ENCODE measurements at places on chromosomes 7 and 10.

- no peak for DNase-seq
Observed at GRCh38 chr7:101941481-101942383, 124.3 kb downstream of the CUX1 start.

DNA sequence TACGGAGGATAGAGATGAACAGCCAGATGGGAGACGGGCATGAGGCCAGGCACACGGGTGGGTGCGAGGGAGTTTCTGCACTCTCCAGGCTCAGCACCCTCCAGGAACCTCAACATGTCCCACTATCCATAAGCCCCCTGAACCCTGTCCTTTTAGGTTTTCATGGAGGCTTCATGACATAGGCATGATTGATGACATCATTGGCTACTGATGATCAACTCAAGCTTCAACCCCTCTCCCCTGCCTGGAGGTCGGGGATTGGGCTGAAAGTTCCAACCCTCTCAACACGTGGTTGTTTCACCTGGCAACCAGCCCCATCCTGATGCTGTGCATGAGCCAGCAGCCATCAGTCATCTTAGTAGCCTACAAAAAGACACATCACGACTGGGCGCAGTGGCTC lies 360.7 kb upstream of the AUTS2 start:
- DNase-seq = no peak

DNA sequence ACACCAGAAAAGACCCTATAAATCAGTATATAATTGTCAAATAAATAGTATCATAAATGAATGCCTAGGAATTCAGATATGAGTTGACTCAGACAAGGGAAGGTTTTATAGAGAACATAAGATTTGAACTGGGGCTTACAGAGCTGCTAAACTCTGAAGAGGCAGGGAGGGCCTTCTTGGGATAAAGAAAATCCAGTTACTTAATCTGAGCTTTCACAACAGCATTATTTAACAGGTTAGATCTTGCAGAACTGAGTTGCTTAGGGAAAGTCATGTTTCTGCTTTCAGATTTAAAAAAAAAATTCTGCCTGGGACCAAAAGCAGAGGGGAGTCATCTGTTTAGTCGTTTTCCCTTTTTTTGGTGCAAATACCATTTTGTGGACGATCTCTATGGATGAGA lies 594.8 kb upstream of the FZD8 start:
- DNase-seq = no peak

DNA sequence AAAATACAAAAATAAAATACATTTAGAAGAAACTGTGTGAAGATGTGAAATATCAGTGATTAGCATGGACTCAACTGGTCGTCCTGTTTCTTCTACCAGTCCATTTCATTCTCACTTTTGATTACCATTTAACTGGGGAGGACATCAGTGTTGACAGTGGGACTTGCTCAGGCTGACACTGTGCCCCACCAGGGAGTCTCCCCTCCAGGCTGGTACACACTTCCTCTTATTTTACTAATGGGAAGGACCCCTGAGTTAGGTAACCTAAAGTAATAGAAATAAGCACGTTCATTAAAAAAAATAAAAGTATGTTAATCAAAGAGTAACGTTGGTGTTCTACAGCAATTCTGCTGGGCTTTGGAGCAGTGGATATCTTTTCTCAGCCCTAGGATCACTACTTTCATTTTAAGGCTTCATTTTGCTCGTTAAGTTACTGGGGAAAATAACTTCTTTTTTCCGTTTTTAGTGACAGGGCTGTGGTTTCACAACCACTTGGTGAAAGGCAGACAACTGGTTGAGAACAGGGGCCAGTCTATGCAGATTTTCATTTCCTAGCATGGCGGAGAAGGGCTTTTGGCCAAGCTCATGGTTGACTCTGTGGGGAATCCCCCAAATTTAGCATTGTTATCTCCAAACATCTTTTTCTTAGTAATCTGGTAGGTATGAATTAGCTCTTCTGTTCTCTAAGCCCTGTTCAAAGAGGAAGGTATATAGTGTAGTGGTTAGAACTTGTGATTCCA lies 2.1 kb downstream of the SNX10 start:
- peak; percentile 78 for DNase-seq

- no peak for DNase-seq
Observed at GRCh38 chr7:127901895-127902703, 129.1 kb downstream of the LRRC4 start.

GRCh38 chr7:75889223-75889825 lies 10.5 kb downstream of the RHBDD2 start:
- no peak for DNase-seq

DNA sequence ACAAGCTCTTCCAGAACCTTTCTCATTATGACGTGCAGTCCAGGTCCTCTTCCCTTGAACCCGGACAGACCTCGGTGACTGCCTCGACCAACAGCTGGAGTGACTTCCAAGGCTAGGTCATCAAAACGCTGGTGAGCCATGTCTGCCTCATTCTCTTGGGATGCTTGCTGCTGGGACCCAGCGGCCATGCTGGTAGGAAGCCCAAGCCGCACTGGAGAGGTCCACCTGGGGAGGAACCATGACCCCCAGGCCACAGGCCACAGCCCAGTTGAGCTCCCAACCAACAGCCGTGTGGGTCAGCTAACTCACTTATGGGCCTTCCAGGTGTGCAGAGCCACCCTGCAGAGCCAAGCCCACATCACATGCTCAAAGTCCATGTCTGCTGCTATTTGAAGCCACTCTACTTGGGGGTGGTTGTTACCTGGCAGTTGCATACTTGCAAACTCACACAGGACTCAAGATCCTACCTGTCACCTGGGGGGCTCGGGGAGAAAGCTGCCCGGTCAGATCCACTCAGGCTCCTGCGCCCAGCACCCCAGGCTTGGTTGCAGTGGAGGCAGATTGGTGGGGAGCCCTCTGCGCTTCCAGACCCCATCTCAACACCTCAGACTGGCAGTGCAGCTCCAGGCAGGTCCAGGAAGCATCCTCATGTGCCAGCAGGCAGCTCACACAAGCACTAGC lies 57.0 kb downstream of the MICALL2 start:
- no peak for DNase-seq

GRCh38 chr10:43692051-43692825 lies 43.6 kb upstream of the ZNF32 start:
- DNase-seq = no peak

- DNase-seq = no peak
Observed at GRCh38 chr10:75123088-75123682, 11.7 kb downstream of the SAMD8 start.

DNA sequence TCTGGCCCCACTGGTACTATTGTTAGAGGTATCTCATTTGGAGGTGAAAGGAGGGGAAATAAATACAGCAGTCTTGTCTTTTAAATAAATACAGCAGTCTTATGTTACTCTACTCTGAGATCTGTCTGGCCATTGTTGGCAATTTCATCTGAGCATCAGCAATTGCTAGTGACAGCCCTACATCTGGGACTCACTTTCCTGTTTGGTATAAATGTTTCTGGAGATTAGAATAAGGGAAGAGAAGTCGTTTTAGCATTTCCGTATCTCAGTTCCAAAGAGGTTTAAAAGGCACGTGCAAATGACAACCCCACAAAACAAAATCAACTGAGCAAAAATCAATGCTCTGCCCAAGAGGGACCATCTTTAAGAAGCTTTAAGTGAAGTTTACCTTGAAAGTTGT lies 18.1 kb upstream of the CNNM2 start:
- DNase-seq = no peak

DNA sequence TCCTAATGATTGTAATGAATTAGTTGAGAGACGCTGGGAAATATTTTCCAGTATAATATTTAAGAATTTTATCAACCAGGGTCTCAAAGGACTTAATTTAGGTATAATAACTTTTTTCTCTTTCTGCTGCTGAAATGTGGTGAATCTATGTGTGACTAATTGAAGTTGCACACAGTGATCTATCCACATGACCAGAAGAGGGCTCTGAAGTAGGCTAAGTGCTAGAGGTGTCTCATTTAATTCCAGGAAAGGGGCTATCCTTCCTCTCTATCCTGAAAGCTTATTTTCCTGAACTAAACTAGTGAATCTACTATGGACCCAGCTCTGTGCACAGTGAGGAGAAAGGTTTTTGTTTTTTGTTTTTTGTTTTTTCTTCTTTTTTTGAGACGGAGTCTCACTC lies 294.4 kb upstream of the MYO3A start:
- no peak for DNase-seq

DNA sequence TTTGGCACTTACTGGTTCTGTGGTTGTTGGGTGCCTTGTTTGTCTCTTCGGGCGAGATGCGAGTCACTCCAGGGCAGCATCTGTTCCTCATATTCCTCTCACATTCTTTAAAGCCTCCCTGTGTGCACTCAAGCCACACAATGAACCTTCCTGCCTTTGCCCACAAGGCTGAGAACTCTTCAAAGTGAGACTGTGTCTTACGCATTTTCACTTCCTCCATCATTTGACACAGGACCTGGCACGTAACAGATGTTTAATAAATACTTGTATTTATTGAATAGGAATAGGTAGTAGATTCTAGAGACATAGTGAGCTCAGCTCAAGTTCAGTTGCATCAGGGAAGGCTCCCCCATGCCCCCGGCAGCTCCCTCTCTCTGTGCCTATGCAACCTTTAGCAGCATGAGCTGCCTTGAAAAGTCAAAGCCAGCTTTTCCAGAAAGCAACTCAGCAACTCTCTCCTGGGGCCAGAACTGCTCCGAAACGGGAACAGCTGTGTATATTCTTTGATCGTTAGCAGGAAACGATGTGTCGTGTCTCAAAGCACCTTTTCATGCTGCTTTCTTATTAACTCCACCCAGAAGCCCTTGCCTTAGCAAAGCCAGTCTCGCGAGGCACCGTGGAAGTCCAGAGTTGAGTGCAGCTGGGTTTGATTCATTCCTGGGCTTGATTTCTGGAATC lies 97.5 kb downstream of the PFKFB3 start:
- peak; percentile 54 for DNase-seq

DNA sequence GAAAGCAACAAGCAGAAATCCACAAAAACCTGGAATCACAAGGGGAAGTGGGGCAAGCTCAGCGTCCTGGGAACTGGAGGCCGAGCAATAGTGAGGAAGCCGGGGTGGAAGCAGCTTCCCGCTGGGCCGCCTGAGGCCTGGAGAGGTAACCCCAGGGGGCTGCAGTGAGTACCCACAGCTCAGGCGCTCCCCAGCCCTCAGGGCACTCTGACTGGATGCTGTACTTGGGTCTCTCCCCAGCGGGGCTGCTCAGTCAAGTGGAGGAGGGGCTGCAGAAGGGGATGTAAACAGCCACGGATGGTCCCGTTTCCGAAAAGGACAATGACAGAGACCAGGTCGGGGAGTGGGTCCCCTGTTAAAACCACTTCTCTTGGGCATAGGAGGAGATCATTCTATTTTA lies 50.3 kb downstream of the SLIT1 start:
- DNase-seq = no peak

- DNase-seq = no peak
Observed at GRCh38 chr7:99090771-99091542, 53.0 kb downstream of the SMURF1 start.

- DNase-seq = peak; percentile 55
Observed at GRCh38 chr7:55641273-55641691, 69.0 kb upstream of the VOPP1 start.

- DNase-seq = no peak
Observed at GRCh38 chr7:37187179-37187578, 261.5 kb downstream of the ELMO1 start.

- DNase-seq = no peak
Observed at GRCh38 chr10:34786464-34786863, 28.6 kb downstream of the PARD3 start.

GRCh38 chr10:44895280-44895679 lies 15.9 kb upstream of the TMEM72 start:
- no peak for DNase-seq

DNA sequence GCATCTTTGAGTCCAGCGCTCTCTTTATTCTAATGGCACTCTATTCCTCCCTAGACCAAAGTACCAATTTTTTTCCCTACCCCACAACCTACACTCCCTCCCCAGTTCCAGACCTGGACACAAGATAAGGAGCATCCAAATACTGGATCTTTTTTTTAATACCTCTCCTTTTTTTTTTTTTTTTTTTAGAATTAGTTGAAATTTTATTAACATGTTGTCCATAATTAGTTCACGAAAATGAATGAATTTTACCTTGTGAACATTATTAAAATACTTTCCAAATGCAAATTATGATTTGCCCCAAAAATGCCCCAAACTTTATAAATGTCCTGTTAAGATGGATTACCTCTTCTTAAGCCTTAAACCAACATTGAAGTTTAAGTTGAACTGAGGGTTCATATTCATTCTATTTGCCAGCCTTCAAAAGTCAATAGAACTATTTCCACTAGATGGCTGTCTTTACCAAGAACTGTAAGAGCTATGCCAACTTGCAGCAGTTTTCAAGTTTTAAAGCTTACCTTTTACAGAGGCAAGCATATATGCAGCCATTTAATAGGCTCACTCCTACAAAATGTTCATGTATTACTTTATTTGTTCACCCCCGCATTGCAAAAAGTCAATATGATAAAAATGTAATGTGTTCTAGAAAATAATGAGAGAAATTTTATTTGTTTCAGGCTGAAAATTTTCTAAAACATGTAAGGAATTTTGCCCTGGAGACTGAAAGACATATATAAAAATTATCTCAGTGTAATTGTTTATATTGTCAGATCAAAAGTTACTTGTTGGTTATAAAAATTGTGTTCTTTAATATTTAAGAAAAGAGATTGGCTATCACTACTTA lies 39.7 kb upstream of the TNKS2 start:
- peak; percentile 45 for DNase-seq

- DNase-seq = no peak
Observed at GRCh38 chr7:108815815-108816214, 246.1 kb downstream of the DNAJB9 start.

DNA sequence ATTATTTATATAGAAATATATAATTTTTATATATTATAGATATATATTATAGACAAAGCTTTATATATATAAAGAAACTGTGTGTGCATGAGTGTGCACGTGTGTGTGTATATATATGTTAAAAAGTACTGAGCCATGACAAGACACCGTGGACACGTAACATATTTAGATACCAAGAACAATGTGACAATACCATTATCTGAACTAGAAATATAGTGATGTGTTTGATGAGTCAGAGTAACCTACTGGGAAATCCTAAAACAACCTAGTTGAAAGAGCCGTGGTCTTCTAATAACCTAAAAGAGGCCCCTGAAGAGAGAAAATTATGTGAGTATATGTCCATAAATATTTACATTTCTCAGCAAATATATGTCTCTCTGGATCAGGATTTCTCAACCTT lies 50.7 kb upstream of the ITGB8 start:
- no peak for DNase-seq

- peak; percentile 85 for DNase-seq
Observed at GRCh38 chr7:104848138-104848990, 165.6 kb upstream of the KMT2E start.

GRCh38 chr10:35316218-35316967 lies 19.9 kb upstream of the CCNY start:
- no peak for DNase-seq

GRCh38 chr10:9443758-9444157 lies 1389.3 kb downstream of the GATA3 start:
- DNase-seq = no peak

DNA sequence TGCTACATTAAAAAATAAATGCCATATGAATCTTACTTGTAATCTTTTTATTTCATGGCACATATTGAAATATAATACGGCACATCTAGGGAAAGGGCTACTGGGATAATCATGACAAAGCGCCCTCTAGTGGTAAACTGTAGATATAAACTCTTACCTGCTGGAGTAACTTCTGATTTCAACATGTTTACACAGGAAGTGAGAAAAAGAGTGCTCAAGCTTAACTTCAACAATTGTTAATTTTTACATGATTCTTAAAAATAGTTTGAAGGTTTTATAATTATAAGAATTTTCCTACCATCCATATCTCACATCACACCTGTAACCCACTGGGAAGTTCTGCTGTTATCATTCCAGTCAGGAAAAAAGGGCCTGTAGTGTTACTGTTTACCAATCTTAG lies 2.0 kb upstream of the HEPACAM2 start:
- DNase-seq = peak; percentile 78
